CD4-positive, alpha-beta memory T cell (primary cell): ENCODE measurements at places on chromosomes 4 and X. TPM values are rescaled to one million over a fixed set of nuclear protein-coding genes. Genes with fewer than 3 reads are reported as not detected.

GAGE12F gene
- total RNA-seq: not detected

TEX13B gene
- total RNA-seq: not detected

ANAPC4 gene
- 61.8 TPM for total RNA-seq

MMRN1 gene
- total RNA-seq: 0.52 TPM

GRCh38 chr4:55912249-55912648 lies 36.5 kb upstream of the CEP135 start:
- DNase-seq: no peak
- no peak overlapping the region for H3K27ac ChIP-seq
- peaks cover 2% of the 10 kb centered on the region for H3K4me1 ChIP-seq
- H3K36me3 ChIP-seq: no peaks in the 10 kb centered on the region

DNA sequence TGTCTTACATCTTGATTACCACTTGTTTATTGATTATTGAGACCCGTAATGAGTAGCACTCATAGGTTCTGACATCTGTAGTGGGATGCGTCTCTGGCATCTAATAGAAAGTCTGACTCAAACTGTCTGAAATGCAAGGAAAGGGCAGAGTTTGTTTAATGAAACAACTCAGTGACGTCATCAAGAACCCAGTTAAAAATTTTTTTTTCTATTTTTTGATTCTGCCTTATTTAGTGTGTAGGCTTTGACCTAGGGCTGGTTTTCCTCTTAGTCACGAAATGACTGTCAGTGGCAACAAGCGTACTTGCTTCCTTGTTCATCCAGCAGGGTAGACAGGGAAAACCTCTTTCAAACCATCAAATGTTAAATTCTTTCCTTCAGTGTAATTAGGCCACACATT lies 3.1 kb upstream of the CDKL5 start:
- DNase-seq: no peak
- H3K36me3 ChIP-seq: no peaks in the 10 kb centered on the region
- peaks cover 15% of the 10 kb centered on the region for H3K4me1 ChIP-seq

DNA sequence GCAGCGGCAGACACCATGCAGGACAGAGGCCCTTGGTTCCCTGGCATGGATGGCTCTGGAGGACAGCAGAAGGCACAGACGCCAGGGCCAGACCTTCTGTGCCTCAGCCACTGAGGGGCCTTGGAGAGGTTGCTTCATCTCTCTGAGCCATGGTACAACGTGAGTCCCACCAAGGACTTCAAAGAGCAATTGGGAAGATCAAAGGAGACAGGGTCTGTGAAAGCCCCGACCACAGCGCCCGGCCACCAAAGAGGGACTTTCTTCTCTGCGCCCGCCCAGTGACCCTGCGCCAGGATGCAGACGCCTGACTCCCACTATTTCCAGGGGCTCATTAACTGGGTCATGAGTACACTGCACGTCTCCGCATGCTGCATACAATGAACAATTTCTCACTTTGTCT lies 174.0 kb downstream of the AFAP1 start:
- no peak overlapping the region for H3K27ac ChIP-seq
- no peaks in the 10 kb centered on the region for H3K27me3 ChIP-seq
- H3K36me3 ChIP-seq: no peaks in the 10 kb centered on the region
- H3K4me3 ChIP-seq: no peak overlapping the region
- H3K4me1 ChIP-seq: peaks cover 10% of the 10 kb centered on the region

- H3K4me3 ChIP-seq: no peak overlapping the region
- H3K36me3 ChIP-seq: no peaks in the 10 kb centered on the region
- no peak for DNase-seq
- H3K4me1 ChIP-seq: no peaks in the 10 kb centered on the region
- H3K27me3 ChIP-seq: no peaks in the 10 kb centered on the region
- no peak overlapping the region for H3K27ac ChIP-seq
Measured at GRCh38 chr4:101050837-101051205, 296.5 kb downstream of the PPP3CA start.

DNA sequence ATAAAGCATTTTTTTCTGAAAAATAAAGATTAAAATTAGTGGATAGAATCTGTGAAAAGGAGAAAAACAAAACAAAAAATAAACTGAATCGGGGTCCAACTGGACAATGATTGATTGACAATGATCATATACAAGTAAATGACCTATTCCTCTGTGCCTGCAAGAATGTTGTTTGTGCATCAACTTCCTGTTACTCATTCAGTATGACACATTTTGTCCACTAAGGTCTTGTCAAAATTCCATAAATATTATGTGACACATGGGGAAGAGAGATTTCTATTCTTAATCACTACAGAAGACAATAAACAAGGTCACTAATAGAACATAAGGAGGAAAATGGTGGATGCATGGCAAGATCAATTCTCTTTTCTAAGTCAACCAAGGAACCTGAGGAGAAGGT lies 54.9 kb downstream of the F8 start:
- H3K36me3 ChIP-seq: no peaks in the 10 kb centered on the region
- H3K4me1 ChIP-seq: no peaks in the 10 kb centered on the region
- H3K27ac ChIP-seq: no peak overlapping the region
- DNase-seq: no peak

DNA sequence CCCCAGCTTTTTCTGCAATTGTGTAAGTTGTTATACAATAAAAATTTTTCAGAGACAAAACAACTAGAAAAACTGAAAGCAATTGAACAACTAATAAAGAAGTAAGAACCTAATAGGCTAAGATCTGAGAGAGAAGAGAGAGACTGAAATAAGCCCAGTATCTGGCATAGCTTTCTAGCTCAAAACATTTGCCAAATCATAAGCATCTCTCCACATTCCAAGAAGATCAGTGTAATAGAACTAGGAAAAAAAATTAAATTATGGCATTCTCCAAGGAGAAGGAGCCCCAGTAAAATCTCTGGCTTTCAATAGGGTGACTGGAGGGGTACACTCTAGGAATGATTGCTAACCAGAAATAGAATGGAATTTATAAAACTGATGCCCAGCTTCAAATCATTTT lies 19.0 kb upstream of the PPP3CA start:
- no peaks in the 10 kb centered on the region for H3K27me3 ChIP-seq
- H3K36me3 ChIP-seq: no peaks in the 10 kb centered on the region
- no peak overlapping the region for H3K4me3 ChIP-seq
- H3K27ac ChIP-seq: no peak overlapping the region

GRCh38 chr4:171157462-171158082 lies 655.6 kb upstream of the GALNTL6 start:
- no peaks in the 10 kb centered on the region for H3K27me3 ChIP-seq
- H3K36me3 ChIP-seq: no peaks in the 10 kb centered on the region
- H3K27ac ChIP-seq: no peak overlapping the region
- H3K4me3 ChIP-seq: no peak overlapping the region

GRCh38 chr4:86359944-86360478 lies at the start of gene MAPK10:
Gene MAPK10, minus strand, starts transcription at chr4:86360053.
- no peaks in the 10 kb centered on the region for H3K4me1 ChIP-seq
- no peaks in the 10 kb centered on the region for H3K36me3 ChIP-seq
- no peaks in the 10 kb centered on the region for H3K27me3 ChIP-seq
- peak; percentile 52 for DNase-seq
- no peak within 1 kb of the TSS for H3K27ac ChIP-seq
- H3K4me3 ChIP-seq: peak within 1 kb of the TSS; percentile 42

- H3K4me3 ChIP-seq: no peak overlapping the region
- H3K4me1 ChIP-seq: no peaks in the 10 kb centered on the region
- H3K36me3 ChIP-seq: no peaks in the 10 kb centered on the region
- DNase-seq: no peak
- no peaks in the 10 kb centered on the region for H3K27me3 ChIP-seq
Measured at GRCh38 chrX:112832481-112833095, 8.0 kb downstream of the AMOT start.

- H3K27me3 ChIP-seq: no peaks in the 10 kb centered on the region
- no peak for DNase-seq
- H3K4me3 ChIP-seq: no peak overlapping the region
- H3K27ac ChIP-seq: no peak overlapping the region
Measured at GRCh38 chrX:12400218-12400617, 261.9 kb downstream of the FRMPD4 start.

GRCh38 chr4:163137581-163137980 lies 29.1 kb downstream of the NAF1 start:
- H3K36me3 ChIP-seq: no peaks in the 10 kb centered on the region
- H3K27me3 ChIP-seq: no peaks in the 10 kb centered on the region

DNA sequence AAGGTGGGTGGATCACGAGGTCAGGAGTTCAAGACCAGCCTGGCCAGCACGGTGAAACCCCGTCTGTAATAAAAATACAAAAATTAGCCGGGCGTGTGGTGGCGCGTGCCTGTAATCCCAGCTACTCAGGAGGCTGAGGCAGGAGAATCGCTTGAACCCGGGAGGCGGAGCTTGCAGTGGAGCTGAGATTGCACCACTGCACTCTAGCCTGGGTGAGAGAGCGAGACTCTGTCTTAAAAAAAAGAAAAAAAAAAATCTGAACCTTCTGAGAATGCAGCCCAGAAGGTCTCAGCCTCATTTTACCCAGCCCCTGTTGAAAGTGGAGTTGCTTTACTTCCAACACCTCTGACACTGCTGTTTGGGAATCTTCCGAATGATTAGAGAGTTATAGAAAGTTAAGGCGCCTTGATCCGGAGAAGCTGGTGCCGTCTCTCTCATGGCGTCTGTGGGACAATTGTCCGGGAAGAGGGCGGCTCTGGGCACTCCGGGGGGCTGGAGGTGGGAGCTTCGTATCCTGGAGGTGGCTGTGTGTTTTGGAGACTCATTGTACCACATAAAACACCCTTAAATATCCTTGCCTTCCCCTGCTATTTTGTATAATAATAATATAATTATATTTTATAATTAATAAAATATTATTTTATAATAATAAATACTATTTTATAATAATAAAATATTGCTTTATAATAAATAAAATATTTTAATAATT lies 92.7 kb upstream of the PPP2R3B start:
- no peaks in the 10 kb centered on the region for H3K27me3 ChIP-seq
- H3K4me1 ChIP-seq: no peaks in the 10 kb centered on the region
- no peaks in the 10 kb centered on the region for H3K36me3 ChIP-seq
- DNase-seq: no peak

DNA sequence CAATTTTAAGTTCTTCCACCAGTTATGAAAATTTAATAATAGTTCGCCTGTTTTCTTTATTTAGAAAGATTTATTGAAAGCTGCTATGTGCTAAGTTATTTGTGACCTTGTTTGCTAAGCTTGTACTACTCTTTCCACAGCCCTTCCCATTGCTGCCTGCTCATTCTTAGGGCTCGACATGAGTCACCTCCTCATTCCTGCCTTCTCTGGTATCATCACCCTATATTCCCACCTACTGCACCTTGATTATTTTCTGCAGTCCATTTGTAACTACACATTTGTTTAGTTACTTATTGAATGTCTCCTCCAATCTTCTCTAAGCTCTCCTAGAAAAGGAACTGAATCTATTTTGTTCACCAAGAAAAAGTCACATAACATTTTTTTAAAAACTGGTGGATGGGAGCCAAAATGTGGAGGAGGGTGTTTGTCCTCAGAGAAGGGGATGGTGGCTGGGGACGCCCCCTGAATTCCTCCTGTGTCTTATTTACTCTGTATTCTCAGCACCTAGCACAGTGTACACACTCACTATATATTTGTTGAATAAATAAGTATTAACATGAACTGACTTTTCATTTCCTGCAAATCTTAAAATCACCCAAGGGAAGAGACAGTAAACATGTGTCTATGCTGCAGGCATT lies 3.7 kb upstream of the RAB9A start:
- H3K27me3 ChIP-seq: no peaks in the 10 kb centered on the region
- no peak for DNase-seq
- H3K4me3 ChIP-seq: no peak overlapping the region
- no peaks in the 10 kb centered on the region for H3K36me3 ChIP-seq
- peaks cover 13% of the 10 kb centered on the region for H3K4me1 ChIP-seq

DNA sequence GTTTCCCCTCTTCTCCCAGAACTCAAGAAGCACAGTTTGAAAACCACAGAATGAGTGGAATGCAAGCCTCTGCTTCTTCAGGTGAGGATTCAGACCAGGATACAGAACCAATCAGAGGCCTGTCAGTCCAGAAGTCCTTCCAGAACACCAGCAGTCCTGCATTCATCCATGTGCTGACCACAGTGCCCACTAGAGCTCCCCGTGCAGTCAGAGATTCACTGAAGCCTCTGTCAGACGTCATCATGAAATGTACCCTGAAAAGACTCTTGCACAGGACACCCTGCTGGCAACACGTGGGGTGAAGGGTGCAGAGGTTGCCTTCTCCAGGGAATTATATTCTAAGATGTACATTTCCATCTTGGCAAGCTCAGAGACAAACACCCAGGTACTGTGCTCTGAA lies 75.9 kb upstream of the LSM6 start:
- DNase-seq: no peak
- no peaks in the 10 kb centered on the region for H3K36me3 ChIP-seq
- H3K4me1 ChIP-seq: no peaks in the 10 kb centered on the region

DNA sequence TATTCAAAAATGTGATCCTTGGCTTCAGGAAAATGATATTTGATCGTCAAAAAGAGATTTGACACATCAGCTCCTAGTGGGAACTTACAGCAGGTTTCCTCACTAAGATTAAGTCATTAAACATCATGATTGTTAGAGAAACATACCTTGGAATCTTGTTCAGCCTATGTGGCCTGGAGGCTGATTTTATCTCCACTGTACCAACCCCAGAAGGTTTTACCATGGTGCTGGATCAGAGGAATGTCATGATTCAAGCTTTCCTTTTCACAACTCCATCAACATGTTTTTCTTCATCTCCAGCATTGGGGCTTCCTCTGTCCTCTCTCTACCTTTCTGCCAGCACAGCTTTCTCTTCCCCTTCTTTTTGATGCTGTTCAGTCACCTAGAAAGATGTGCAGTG lies 68.4 kb upstream of the MID1IP1 start:
- DNase-seq: no peak
- no peaks in the 10 kb centered on the region for H3K4me1 ChIP-seq
- H3K4me3 ChIP-seq: no peak overlapping the region
- H3K27me3 ChIP-seq: no peaks in the 10 kb centered on the region
- H3K27ac ChIP-seq: no peak overlapping the region
- H3K36me3 ChIP-seq: no peaks in the 10 kb centered on the region

DNA sequence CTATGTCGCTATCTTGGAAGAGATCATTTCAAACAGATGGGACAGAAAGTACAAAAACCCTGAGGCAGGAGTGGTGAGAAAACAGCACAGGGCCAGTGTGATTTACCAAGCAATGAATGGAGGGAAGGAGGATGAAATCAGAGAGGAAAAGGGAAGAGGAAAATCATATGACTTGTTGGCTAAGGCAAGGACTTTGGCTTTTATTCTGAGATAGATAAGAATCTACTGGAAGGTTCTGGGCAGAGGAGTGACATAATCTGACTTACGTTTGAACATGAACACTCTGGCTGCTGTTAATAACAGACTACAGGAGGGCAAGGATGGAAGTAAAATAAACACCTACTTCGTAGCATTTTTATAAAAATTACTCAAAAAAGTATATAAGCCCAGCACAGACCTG lies 207.8 kb upstream of the SLC7A11 start:
- H3K27ac ChIP-seq: no peak overlapping the region
- no peak overlapping the region for H3K4me3 ChIP-seq
- DNase-seq: no peak
- H3K4me1 ChIP-seq: no peaks in the 10 kb centered on the region

DNA sequence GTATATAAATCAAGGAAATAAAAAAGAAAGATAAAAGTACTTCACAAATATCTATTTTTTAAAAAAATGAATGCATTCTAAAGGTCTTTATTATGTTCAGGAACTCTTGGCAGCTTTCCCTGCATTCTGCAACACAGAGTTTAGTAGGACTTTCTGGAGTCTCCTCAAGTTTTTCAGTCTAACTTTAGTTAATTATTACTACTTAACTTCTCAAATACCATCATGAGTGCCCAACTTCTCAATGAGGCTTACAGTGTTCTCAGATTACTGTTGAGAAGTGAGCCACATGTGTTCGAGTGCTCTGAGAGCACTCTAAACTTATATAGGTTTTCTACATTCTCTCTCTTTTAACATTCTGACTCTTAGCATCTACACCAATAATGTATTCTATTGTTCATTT lies 1852.9 kb upstream of the PCDH10 start:
- no peak for DNase-seq
- no peaks in the 10 kb centered on the region for H3K4me1 ChIP-seq
- H3K27me3 ChIP-seq: no peaks in the 10 kb centered on the region
- H3K27ac ChIP-seq: no peak overlapping the region
- H3K4me3 ChIP-seq: no peak overlapping the region
